Right atrium auricular region (tissue), 2 donors: ENCODE measurements at places on chromosomes 4 and X. TPM values are rescaled to one million over a fixed set of nuclear protein-coding genes. Genes with fewer than 3 reads are reported as not detected.

- no peak overlapping the region for H3K27ac ChIP-seq
- no peaks in the 10 kb centered on the region for H3K27me3 ChIP-seq
- H3K4me1 ChIP-seq = no peaks in the 10 kb centered on the region
- peak; percentile 30 for DNase-seq
Observed at GRCh38 chr4:2651546-2651945, 104.6 kb downstream of the TNIP2 start.

The FGG gene
- not detected for total RNA-seq

DNA sequence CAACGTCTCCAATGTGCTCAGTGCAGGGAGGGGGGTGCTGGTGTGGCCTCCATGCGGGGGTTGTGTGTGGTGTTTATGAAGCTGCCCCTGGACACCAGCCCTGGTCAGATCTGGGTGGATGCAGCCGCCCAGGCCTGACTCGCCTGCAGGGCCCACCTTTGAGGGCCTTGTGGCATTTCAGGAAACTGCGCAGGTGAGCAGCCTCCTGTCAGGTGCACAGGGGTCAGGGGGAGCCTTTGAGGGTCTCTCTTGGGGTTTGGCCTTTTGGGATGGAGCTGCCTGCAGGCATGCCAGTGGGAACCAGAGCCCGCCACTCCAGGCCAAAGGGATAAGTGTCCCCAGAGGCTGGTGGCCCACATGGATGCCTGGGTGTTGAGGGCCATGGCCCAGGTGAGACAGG lies 45.4 kb downstream of the ADRA2C start:
- H3K4me3 ChIP-seq = no peak overlapping the region
- no peaks in the 10 kb centered on the region for H3K27me3 ChIP-seq
- H3K27ac ChIP-seq = no peak overlapping the region

The WDR44 gene
- 13.9 TPM for total RNA-seq

GRCh38 chr4:158609116-158609515 lies 62.6 kb downstream of the C4orf46 start:
- no peak overlapping the region for H3K4me3 ChIP-seq
- H3K36me3 ChIP-seq = no peaks in the 10 kb centered on the region
- no peaks in the 10 kb centered on the region for H3K27me3 ChIP-seq
- H3K4me1 ChIP-seq = no peaks in the 10 kb centered on the region
- no peak for DNase-seq

The KLB gene
- total RNA-seq = 0.47 TPM

- H3K27me3 ChIP-seq = no peaks in the 10 kb centered on the region
- no peaks in the 10 kb centered on the region for H3K36me3 ChIP-seq
Observed at GRCh38 chrX:21907260-21907659, 33.2 kb upstream of the SMS start.

DNA sequence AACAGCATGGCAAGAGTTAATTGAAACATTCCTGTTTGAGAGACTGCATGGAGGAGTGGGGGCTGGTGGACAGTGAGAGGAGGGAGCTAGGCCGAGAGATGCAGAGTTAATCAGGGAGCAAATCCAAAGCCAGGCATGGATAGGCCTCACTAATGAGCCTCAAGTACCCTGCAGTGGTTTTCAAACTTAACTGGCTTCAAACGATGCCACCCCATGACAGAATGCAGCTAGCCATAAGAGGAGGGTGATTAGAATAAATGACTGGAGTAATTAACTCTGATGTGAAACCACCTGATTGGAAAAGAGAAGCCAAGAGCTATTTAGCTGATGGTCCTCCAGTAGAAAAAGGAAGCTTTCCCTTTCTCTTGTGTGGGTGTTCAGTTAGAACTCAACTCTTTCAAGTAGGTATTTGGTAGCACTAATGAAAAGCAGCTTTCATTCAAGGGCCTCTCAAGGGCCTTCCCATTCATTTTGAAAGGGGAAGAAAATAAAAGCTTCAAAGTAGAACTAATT lies 215.4 kb upstream of the MAB21L2 start:
- no peak overlapping the region for H3K27ac ChIP-seq
- H3K27me3 ChIP-seq = no peaks in the 10 kb centered on the region
- no peaks in the 10 kb centered on the region for H3K36me3 ChIP-seq
- H3K4me1 ChIP-seq = no peaks in the 10 kb centered on the region
- no peak overlapping the region for H3K4me3 ChIP-seq

DNA sequence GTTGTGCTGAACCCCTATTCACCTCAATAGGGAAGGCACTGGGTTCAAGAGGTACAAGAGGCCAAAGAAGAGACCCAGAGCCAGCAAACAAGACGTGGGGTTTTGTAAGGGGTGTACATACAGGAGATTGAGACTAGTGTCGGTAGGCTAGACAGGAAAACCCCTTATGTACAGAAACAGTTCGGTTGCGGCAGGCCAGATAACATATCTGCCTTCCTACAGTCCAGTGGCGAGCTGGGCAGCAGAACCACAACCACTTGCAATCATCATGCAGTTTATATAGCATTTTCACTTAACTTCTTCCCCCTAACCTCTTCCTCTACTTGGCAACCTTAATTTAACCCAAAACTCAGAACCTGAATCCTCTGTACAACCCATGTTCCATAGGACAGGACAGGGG lies 422.2 kb downstream of the PDHA2 start:
- H3K4me3 ChIP-seq = no peak overlapping the region
- DNase-seq = no peak
- no peaks in the 10 kb centered on the region for H3K27me3 ChIP-seq
- no peaks in the 10 kb centered on the region for H3K4me1 ChIP-seq

GRCh38 chr4:100294356-100294755 lies 104.1 kb upstream of the DDIT4L start:
- no peak for DNase-seq
- no peak overlapping the region for H3K4me3 ChIP-seq
- no peaks in the 10 kb centered on the region for H3K36me3 ChIP-seq
- H3K27ac ChIP-seq = no peak overlapping the region
- H3K4me1 ChIP-seq = no peaks in the 10 kb centered on the region

DNA sequence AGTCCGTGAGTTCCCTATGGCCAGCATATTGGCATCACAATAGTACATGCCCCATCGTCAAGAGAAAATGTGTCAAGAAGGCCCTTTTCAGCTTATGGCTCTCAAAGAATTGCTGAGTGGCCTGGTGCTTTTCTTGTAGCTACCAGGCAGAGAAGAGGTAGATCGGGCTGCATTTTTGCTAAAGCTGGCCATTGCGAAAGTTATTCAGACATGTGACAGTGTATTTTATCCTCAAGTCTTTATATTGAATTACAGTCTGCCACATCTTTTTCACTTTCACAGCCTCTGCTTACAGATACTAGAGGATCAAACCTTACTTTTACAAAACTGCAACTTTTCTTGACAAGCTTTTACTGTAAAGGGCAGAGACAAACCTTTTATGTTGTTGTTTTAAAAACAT lies 261.5 kb upstream of the IGFBP7 start:
- no peak overlapping the region for H3K27ac ChIP-seq
- no peak for DNase-seq
- H3K4me1 ChIP-seq = no peaks in the 10 kb centered on the region
- no peak overlapping the region for H3K4me3 ChIP-seq
- H3K36me3 ChIP-seq = no peaks in the 10 kb centered on the region

The SMARCA1 gene
- 24.1 TPM for total RNA-seq

The CHIC1 gene
- 9.2 TPM for total RNA-seq

DNA sequence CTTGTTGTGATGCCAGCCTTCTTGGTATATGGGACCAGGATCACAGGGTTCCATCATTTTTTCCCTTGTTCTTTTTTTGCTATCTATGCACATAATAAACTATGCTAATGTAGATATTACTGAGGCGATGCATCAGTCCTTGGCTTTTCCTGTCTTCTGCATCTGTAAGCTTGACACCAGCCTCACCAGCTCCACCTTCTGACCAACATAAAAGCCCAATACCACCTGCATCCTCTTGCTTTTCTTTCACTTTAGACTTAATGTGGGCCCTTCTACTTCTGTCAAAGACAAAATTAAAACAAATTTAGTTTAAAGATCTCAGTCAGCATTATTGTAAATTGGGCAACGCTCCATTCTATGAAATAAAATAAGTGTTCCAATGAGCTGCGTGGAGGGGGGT lies 1718.8 kb upstream of the PCDH10 start:
- no peaks in the 10 kb centered on the region for H3K4me1 ChIP-seq
- no peak for DNase-seq
- no peaks in the 10 kb centered on the region for H3K27me3 ChIP-seq
- no peak overlapping the region for H3K4me3 ChIP-seq

The RTL9 gene
- total RNA-seq = 0.41 TPM

DNA sequence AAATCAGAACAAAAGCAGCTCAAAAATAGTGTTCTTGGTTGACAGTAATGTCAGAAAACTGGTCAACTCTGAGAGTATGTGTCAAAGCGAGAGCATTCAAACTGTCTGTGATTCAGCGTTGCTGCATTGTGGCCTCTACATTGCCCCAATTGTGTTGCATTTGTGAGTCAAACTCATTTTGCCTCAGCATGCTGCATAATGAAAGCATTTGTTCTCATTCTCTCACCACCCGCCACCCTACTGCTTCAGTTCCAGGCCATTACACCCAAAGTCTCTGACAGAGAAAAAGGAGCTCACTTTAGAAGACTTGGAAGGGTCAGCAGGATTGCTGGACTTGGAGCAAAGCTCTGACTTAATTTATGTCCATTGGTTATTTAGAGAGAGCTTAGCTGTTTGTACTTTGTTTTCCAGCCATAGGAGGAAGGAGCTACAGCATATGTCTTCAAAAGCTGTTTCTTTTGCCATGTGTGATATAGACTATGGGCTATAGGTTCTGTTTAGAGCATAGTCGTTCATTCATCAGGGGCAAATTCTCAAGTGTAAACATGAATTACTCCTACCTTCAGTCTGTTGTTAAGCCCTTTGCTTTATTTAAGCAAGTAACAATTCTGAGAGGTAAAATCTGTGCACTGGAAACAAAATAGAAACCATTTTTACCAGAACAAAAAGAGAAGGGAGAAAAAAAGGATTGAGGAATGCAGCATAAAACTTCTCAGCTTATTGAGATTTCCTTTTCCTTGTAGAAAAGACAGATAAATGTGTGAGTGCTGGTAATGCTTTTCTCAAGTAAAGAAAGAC lies 153.4 kb upstream of the ANK2 start:
- no peaks in the 10 kb centered on the region for H3K27me3 ChIP-seq
- H3K4me1 ChIP-seq = peaks cover 12% of the 10 kb centered on the region
- no peak for DNase-seq
- H3K4me3 ChIP-seq = no peak overlapping the region
- no peaks in the 10 kb centered on the region for H3K36me3 ChIP-seq
- peak overlapping the region; percentile 34 for H3K27ac ChIP-seq

GRCh38 chrX:154750301-154751202 lies at the start of gene GAB3:
Gene GAB3 (minus strand): TSS chrX:154751077. CDS start chrX:154751025, 52 bp downstream.
- H3K4me3 ChIP-seq = peak within 1 kb of the TSS; percentile 56
- no peaks in the 10 kb centered on the region for H3K36me3 ChIP-seq
- H3K27me3 ChIP-seq = no peaks in the 10 kb centered on the region
- no peak for DNase-seq
- H3K4me1 ChIP-seq = no peaks in the 10 kb centered on the region

- no peaks in the 10 kb centered on the region for H3K36me3 ChIP-seq
- H3K27ac ChIP-seq = no peak overlapping the region
- H3K27me3 ChIP-seq = no peaks in the 10 kb centered on the region
- DNase-seq = no peak
- no peaks in the 10 kb centered on the region for H3K4me1 ChIP-seq
- no peak overlapping the region for H3K4me3 ChIP-seq
Observed at GRCh38 chr4:108820492-108821350, 57.9 kb upstream of the ETNPPL start.

The TMEM35A gene
- total RNA-seq = not detected

DNA sequence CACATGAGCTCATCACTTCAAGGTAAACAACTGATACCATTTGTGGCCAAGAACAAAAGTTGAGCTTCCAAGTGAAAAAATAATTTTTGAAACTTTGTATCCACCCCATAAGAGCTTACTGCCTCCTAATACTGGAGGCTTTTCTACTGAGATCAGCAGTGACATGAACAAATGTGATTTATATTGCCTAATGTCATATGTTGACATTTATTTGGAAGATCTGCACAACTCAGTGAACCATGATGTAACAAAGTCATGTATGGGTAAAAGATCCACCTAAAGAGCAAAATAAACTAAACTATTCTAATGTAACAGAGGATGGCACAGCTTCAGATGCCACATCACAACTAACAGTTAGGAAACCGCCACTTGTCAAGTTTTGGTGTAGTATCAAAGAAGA lies 65.8 kb downstream of the AFAP1 start:
- no peak overlapping the region for H3K27ac ChIP-seq
- H3K4me3 ChIP-seq = no peak overlapping the region
- no peaks in the 10 kb centered on the region for H3K36me3 ChIP-seq
- no peak for DNase-seq
- no peaks in the 10 kb centered on the region for H3K4me1 ChIP-seq
- no peaks in the 10 kb centered on the region for H3K27me3 ChIP-seq

DNA sequence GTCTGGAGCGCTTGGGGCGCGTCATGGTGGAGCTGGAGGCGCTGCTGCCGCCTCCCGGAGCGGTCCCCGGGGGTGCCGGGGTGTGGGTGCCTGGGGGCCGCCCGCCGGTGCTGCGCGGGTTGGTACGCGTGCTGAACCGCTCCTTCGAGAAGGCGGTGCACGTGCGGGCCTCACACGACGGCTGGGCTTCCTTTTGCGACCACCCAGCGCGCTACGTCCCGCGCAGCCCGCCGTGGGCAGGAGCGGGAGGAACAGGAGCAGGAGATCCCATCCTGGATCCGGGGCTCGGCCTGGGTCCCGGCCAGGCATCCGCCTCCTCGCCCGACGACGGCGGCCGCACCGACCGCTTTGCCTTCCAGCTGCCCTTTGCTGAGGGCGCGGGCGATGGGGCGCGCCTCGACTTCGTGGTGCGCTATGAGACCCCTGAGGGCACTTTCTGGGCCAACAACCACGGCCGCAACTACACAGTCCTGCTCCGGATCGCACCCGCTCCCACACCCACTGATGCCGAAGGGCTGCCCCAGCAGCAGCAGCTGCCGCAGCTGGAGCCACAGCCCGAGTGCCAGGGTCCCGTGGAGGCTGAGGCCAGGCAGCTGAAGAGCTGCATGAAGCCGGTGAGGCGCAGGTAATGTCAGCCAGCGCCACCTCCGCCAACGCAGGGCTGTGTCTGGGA lies 792 bp downstream of the PPP1R3F start:
- no peaks in the 10 kb centered on the region for H3K27me3 ChIP-seq
- peak overlapping the region; percentile 88 for H3K27ac ChIP-seq
- no peak for DNase-seq

DNA sequence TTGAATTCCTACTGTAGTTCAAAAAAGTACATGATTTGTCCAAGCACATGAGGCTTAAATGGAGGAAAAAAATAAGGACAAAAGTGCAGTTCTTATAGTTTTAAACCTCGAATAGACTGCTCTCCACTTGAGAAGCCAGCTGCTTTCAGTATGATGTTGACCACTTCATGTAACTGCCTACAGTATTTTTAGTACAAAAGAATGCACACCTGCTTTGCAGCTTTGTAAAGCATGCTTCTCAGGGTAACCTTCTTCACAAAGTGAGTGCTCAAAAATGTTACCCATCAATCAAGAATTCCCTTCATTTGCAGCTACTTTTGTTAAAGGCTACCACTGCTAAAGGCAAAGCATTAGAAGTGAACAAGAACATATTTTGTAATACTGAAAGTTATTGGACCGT lies 83.4 kb upstream of the FAM47B start:
- no peak overlapping the region for H3K4me3 ChIP-seq
- H3K36me3 ChIP-seq = no peaks in the 10 kb centered on the region
- no peak overlapping the region for H3K27ac ChIP-seq

DNA sequence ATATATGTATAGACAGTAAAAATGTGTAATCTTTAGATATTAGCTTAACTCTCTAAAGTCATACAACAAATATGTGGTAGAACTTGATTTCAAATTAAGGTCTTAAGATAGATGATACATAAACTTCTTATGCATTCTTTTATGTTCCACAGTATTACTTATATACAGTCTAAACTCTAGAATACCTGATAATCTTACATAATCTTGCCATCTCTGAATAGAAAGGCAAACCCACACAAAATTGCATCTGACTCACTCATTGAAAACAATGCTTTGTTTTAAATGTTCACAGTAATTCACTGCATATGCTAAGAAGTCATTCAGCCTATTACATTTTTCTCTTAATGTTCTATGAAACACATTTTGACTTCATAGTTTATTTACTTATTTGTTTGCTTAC lies 10.1 kb downstream of the SULT1B1 start:
- H3K27me3 ChIP-seq = no peaks in the 10 kb centered on the region
- DNase-seq = no peak
- H3K36me3 ChIP-seq = no peaks in the 10 kb centered on the region
